H9 (cell line): ENCODE measurements at places on chromosomes 11 and 22.

DNA sequence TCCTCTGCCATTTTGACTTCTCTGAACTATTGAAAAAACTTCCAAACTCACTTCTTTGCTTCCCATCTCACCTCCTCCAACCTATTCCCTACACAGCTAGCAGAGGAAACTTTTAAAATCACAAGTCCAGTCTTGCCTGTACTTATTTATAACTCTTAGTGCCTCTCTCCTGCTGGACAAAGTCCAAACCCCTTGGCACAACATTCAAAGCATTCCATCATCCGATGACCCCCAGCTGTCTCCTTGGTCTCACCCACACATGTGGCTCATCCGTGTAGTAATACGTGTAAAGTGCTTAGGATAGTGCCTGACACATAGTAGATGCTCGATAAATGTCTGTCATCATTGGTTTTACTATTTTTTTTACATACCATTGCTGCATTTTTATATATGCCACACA lies 101.4 kb downstream of the PARVA start:
- no peak for DNase-seq

DNA sequence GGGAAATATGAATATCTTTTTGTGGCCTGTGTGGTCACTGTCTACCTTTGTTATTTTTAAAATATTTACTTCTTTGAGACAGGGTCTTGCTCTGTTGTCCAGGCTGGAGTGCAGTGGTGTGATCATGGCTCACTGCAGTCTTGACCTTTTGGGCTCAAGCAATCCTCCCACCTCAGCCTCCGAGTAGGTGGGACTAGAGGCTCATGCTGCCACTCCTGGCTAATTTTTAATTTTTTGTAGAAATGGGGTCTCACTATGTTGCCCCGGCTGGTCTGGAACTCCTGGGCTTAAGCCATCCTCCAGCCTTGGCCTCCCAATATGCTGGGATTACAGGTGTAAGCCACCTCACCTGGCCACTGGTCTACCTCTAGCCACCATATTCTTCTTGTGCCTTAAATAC lies 3.5 kb upstream of the EIF3D start:
- DNase-seq, result no peak

- no peak for DNase-seq
Observed at GRCh38 chr11:29255401-29255800, 761.4 kb downstream of the KCNA4 start.

- no peak for DNase-seq
Observed at GRCh38 chr11:15710580-15711275, 596.0 kb downstream of the INSC start.

GRCh38 chr11:112150517-112150916 lies 13.4 kb downstream of the IL18 start:
- no peak for DNase-seq

DNA sequence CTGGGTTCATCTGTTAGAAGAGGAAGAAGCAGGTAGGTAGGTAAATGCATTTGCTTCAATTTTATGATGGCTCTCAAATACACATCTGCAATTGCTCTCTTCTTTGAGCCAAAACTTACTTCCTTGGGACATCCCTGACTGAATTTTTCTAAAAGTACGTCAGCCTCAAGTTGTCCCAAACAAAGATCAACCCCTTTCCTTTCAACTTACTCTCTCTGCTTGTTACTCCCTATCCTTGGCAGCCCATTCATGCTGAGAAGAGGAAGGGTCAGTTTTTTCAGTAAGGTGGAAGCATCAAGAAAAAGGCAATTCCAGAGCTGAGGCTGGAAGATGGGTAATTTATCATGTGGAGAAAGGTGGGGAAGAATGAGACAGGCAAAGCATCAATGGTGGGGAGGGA lies 111.2 kb downstream of the LRRC32 start:
- DNase-seq, result no peak

DNA sequence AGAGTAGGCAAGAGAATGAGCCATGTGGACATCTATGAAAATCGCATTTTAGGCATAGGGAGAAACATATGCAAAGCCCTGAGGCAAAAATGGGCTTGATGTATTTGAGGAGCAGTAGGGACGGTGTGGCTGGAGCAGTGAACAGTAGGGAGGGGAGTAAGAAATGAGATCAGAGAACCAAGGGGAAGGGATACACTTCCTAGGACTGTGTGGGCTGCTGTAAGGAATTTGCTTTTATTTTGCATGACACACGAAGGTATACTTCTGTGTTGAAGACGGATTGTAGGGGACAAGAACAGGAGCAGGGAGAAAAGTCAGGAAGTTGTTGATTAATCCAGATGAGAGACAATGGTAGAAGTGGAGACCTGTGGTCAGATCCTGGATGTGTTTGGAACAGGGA lies 572.1 kb downstream of the JRKL start:
- DNase-seq, result no peak

GRCh38 chr11:103344886-103345285 lies 235.7 kb downstream of the DYNC2H1 start:
- DNase-seq, result no peak

- no peak for DNase-seq
Observed at GRCh38 chr11:82105331-82105998, 628.2 kb downstream of the FAM181B start.

DNA sequence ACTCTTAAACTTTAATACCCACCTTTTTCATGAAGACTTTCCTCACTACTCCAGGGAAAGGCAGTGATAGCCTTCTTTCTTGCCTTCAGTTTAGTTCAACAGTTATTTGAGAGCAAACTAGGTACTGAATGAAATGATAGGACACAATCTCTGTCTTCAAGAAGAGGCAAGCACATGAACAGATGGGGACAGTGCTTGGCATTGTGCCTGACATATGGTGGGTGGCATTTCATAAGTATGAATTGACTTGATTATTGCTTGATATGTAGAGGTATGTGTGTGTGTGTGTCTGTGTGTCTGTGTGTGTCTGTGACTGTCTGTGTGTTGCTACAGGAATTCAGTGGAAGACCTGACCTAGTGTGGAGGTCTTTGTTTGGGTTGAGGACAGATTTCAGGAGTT lies 504.1 kb downstream of the NELL1 start:
- no peak for DNase-seq

- DNase-seq, result no peak
Observed at GRCh38 chr11:11016068-11016467, 158.2 kb upstream of the ZBED5 start.

DNA sequence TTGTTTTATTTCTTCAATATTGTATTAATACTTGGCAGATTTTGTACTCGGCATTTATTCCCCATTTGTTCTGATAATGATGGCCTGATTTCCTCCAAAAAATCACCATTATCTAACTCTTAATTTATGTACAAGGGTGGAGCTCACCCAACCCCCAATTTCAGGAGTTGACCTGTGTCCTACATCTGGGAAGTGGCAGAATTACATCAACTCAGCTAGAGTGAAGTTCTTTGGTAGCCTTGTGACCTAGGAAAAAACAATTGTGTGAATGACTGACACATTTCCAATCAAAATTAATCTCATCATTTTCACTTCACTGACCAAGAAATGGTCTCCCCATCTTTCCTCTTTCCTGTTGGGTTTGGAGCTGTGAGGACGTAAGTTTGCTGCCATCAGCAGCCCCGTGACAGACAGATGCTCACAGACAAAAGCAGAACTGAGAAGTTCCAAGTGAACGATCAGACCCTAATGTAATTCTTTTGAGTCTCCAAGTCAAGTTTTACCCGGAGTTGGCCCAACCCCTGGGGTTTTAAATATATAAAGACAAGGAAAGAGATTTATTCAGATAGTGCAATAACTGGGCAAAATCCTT lies 16.6 kb upstream of the MS4A6E start:
- DNase-seq, result no peak

DNA sequence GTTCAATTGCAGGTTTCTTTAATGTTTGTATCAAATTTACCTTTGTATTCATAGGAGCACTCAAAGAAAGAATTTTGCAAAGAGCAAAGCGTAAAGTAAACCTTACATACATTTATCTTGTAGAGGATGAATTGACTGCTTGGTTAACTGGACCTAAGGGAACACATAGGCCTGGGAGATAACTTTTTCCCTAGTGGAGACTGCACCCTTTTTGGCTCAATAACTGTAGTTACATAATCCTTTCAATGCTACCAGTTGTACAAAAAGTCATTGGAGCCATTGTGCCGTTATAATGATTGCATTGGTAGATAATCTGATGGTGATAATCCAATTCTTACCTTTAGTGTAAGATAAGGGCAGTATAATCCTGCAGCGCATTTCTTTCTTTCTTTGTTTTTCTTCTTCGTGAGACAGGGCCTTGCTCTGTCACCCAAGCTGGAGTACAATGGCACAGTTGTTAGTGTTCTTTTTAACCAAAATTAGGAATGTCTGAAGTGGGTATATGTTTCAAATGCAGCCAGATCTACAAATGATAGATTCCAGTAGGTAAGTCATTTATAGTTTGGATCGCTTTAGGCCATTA lies 18.3 kb downstream of the ATG13 start:
- DNase-seq, result no peak

GRCh38 chr11:116910847-116911246 lies 73.4 kb upstream of the APOA1 start:
- no peak for DNase-seq

DNA sequence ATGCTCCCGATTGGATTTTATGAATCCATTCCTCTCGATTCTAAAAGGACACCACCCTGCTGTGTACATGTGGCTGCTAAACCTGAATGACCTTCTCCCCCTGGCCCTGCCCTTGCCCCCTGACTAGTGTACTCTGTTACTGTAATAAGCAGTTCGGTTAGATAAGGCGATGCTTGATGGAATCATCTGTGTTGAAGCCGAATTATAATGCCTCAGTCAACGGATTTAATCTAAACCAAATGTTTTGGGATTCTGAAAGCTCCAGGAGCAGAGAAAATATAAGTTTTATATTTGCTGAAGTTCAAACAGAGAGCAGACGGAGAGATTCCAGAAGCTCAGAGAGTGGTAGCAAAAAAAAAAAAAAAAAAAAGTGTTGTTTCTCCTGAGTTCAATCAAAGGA lies 275.4 kb upstream of the MPPED2 start:
- no peak for DNase-seq

DNA sequence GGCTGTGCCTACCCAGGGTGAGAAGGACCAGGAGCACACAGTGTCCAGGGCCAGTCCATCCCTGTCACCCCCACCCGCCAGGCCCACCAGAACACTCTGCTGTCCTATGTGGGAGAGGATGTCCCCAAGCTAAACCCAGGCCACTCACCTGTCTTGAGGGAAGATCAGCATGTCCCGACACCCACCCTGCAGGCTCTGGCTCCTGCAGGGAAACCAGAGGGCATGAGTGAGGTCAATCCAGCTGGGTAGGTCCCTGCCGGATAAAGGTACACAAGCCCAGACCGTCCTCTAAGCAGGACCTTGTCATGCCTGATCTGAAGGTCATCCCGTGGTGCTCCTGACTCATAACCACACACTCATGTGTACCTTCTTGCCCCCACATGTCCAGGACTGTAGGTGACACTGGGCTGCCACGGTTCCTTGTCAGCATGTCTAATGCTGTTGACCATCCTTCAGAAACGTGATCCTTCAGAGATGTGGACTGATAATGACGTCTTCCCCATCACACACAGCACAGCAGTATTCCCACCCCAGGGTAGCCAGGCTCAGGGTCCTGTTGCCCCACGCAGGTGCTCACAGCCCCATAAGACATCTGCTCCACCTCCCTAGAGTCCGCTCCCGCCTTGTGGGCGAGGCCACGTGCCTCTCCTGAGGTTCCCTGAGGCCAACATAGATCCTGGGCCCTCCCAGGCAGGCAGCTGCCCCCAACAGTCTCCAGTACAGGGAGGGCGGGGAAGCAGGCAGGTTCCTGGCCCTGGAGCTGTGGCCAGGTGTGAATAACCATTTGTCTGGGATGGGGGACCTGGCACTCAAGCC lies 6.1 kb downstream of the ARVCF start:
- DNase-seq, result no peak

GRCh38 chr11:44766112-44766971 lies 39.6 kb downstream of the TSPAN18 start:
- DNase-seq, result peak; percentile 22

GRCh38 chr11:123601136-123601535 lies 53.3 kb downstream of the SCN3B start:
- no peak for DNase-seq

GRCh38 chr11:20013346-20014066 lies 146.8 kb downstream of the DBX1 start:
- DNase-seq, result no peak

DNA sequence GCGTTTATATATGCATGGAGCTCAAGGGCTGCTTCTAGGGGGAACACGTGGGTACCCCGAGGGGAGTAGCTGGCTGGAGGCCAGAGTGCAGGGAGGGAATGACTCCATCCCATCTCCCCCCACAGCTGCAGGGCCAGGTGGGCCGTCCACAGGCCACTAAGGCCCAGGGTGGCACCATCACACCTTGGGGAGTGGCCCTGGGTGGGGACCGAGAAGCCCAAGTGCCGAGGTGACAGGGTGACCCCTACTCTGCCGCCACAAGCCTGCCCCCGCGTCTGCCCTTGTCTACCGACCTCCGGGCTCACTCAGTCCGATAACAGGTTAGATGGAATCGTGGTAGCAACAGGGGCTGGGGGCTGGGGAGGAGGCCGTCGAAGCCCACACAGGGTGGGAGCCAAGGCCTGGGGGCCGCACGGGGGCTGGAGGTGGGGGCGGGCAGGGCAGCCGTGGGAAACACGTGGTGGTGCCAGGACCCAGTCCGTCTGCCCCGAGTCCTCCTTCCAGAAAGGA lies 125.7 kb downstream of the KCNQ1OT1 start:
- no peak for DNase-seq

GRCh38 chr22:33952776-33953175 lies 32.5 kb upstream of the LARGE1 start:
- DNase-seq, result no peak

- no peak for DNase-seq
Observed at GRCh38 chr11:118175993-118176777, at the start of gene SCN2B. SCN2B (minus strand) TSS chr11:118176639; CDS start chr11:118176431, 208 bp downstream.

GRCh38 chr11:62190011-62190410 lies at the start of gene SCGB1D1:
SCGB1D1 (plus strand) TSS chr11:62190216; CDS start chr11:62190285, 69 bp downstream.
- DNase-seq, result no peak

GRCh38 chr11:80349997-80350396 lies 909.2 kb upstream of the TENM4 start:
- DNase-seq, result no peak

DNA sequence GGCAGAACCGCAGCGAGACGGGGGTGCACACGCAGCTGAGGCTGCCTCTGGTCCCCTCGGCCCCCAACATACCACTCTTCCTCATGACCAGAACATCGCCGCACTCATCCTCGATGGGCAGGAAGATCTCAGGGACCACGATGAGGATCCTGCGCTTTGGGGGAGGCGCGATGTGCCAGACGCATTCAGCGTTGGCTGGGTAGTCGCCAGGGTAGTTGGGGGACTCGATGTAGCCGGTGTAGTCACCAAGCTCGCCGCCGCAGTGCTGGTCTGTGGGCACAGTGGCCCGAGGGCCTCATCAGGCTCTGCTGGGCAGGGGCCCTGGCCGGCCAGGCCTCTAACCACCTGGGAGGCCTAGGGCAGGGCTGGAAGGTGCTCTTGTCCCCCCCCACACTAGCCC lies 23.0 kb upstream of the TTLL12 start:
- DNase-seq, result no peak

- no peak for DNase-seq
Observed at GRCh38 chr11:114802878-114803277, 124.6 kb downstream of the NXPE2 start.

- no peak for DNase-seq
Observed at GRCh38 chr22:23181721-23182308, 1.5 kb downstream of the BCR start.
